ENCODE measurements at places on chromosomes 4 and X.

DNA sequence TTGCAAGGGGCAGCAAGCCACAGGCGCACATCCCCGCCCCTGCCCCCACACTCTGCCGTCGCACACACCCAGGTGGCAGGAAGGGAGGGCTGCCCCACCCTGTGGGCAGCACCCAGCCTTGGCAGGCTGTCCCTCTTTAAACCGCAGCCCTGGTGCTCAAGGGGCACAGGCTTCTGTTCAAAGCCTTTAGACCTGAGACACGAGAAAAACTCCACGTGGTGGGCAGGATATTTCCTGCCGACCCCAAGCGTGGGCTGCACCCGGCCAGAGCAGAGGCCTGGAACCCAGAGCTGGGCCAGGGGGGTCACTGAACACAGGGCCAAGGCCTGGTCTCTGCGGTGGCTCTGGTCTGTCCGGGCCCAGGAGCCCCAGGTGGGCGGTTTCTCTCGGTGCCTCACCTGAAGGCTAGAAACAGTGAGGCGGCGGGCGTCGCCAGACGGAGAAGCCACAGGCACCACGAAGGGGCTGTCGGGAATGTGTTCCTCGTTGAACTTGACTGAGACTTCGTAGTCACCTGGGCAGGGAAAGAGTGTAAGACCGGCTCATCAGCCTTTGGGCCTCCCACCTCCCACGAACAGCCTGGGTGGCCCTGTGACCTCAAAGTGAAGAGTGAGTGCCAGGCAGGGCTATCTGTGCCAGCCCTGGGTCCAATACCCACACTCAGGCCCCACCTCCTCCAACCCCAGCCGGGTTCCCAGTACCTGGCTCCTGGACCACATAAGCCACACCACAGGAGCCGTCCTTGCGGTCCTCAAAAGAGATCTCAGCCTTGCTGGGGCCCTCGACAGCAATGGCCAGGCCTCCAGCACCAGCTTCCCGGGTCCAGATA, 23.0 kb downstream of the FLNA start:
- DNase-seq: no peak

DNA sequence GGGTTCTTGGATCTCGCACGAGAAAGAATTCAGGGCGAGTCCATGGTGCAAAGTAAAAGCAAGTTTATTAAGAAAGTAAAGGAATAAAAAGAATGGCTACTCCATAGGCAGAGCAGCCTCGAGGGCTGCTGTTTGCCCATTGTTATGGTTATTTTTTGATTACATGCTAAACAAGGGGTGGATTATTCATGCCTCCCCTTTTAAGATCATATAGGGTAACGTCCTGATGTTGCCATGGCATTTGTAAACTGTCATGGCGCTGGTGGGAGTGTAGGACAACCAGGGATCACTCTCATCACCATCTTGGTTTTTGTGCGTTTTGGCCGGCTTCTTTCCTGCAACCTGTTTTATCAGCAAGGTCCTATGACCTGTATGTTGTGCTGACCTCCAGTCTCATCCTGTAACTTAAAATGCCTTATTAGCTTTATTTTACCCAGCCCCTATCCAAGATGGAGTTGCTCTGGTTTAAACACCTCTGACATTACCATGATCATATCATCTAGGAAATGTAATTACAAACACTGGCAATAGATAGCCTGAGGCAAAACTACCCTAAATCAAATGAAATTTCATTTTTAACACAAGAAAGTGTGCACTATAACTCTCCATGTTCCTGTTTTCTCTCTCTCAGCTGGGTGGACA, 94.3 kb upstream of the ATXN3L start:
- DNase-seq: no peak

DNA sequence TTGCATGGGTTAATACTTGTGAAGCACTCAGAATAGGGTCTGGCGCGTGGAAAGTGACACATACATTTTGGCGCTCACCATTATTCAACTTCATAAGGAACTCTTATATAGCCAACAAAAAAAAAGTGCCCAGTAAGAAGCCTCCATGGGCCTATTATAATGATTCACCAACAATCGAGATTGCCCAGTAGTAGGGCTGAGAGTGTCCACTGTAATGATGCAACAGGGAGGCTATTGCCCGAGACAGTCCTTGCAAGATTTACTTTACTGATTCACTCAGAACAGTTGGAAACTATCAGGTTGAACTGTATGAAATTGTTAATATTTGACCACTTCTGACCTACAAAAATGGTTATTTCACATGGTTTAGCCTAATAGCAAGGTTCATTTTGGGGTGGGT, 86.0 kb downstream of the PJA1 start:
- no peak for DNase-seq

- no peak for DNase-seq
These were observed 1219.0 kb downstream of the ARAP2 start for GRCh38 chr4:35025152-35025834.

DNA sequence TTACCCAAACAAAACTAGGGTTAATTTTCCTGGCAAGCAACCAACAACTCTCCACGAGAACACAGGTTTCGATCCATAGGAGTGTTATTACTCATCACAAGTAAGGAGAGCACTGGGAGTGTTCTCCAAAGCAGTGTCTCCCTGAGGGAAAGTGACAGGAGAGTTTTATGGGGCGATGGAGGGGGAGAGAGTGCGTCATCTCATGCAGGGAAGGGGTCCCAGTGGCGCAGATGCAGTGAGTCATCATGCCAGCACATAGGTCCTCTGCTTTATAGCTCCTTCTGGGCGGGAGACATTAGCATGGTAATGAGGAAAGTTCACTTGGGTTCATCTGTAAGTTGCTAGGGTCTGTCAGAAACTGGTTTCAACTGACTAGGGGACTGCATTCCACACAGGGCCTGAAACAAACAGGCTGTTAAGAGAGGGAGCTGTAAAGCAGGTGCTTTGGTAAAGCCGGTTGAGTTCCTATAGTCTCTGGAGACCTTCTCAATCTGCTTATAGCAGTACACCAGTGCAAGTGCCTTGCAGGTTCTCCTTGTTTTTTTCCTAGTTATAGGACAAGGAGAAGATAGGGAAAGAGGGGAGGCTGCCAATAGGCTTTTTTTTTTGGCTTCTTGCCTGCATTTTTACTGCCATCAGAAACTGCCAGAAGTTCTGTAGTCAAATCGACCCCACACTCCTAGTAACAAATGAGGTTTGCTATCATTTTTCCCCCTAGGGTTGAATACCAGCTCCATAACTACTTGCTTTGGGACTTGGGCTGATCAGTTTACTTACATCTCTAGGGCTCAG, 12.8 kb upstream of the BOD1L1 start:
- no peak for DNase-seq

DNA sequence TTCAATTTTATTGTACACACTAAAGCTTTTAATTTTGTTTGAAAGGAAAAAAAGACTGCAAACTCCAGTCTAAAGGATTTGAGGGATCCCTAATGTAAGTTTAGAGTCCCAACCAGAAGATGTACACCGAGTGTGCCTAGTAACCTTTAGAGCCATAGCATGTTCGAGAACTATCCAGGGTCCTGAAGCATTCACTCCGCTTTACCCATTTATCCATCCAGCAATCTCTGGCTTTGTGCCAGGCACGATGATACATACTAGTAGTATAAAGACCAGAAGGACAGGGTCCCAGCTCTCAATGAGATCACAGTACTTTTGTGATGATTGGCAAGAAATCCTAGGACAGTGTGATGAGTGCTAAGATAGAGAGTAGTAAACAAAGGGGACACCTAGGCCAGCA, 168.7 kb downstream of the STK32B start:
- peak; percentile 32 for DNase-seq

DNA sequence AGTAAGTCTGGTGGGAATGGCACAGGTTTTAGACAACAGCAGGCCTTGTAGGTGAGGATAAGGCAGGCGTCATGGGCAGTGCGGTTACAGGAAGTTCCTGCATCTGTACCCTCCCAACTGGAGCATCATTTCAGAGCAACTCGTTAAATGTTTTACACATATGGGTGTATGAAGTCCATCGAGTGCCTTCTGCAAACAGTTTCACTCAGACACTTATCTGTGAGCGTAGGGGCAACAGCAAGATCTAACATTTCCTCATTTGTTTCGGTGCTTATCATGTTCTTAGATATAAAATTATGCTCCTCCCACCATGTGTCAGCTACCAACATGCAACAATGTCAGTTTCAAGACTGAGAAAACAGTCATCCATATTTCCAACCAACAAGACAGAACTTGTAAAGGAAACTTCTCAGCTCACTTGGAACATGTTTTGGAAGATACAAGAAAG, 69.9 kb downstream of the ELOVL6 start:
- DNase-seq: no peak

DNA sequence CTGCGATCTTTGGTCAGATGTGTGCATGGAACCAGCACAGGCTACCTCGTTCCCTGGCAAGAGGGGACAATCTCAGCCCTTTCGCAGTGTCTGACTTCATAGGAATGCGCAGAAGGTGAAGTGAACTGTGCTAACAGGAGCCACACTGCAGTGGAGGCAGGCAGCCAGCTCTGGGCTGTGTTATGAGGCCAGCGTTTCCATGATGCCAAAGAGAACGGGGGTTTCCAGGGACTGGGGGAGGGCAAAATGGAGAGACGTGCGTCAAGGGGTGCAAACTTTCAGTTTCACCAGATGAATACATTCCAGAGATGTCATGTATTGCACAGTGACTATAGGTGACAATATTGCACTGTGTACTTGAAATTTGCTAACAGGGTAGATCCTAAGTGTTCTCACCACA, 30.4 kb downstream of the CLDN34 start:
- DNase-seq: no peak

- no peak for DNase-seq
These were observed 89.1 kb downstream of the FNIP2 start for GRCh38 chr4:158857951-158858350.

GRCh38 chrX:68018248-68019203, 414.8 kb downstream of the OPHN1 start:
- peak; percentile 0 for DNase-seq

DNA sequence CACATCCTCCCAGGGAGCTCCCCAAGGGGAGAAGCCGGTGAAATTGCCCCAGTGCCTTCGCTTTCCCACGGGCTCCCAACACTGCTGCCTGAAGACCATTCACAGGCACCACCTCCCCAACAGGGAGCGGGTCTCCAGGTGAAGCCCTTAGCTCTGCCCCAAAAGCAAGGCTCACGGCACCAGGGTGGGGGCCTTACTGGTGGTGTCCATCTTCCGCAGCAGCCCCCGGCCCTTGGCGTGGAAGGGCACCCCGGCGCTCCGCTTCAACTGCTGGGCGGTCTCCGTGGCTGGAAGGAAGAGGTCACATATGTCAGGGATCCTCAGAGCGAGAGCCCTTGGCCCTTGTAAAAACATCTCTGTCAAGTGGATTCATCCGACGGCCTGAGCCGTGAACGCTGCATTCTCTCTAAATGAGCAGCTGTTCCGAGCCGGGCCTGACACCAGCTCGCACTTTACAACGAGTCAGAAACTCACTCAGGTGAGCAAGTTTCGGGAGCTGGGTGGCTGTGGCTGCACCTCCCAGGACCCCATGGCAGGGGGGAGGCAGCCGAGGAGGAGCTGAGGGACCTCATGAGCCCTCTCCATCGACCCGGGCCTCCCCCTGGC, 20.9 kb downstream of the NELFA start:
- DNase-seq: no peak

DNA sequence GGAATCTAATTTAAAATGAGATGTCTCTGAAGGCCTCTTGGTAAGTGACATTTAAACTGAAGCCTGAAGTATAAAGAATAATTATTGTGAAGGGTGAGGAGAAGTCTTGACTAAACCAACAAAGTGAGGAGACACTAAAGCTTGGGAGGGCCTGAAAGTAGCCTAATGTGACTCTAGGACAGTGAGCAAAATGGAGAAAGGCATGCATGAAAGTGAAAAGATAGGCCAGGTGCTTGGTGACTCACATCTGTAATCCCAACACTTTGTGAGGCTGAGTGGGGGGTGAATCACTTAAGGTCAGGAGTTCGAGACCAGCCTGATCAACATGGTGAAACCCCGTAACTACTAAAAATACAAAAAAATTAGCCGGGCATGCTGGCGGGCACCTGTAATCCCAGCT, 46.9 kb upstream of the SMARCAD1 start:
- DNase-seq: no peak

GRCh38 chrX:16429406-16429805, 220.6 kb upstream of the S100G start:
- DNase-seq: no peak

GRCh38 chrX:132367314-132367713, 121.5 kb downstream of the MBNL3 start:
- no peak for DNase-seq

- DNase-seq: no peak
These were observed 70.2 kb downstream of the SLC34A2 start for GRCh38 chr4:25725870-25726269.

DNA sequence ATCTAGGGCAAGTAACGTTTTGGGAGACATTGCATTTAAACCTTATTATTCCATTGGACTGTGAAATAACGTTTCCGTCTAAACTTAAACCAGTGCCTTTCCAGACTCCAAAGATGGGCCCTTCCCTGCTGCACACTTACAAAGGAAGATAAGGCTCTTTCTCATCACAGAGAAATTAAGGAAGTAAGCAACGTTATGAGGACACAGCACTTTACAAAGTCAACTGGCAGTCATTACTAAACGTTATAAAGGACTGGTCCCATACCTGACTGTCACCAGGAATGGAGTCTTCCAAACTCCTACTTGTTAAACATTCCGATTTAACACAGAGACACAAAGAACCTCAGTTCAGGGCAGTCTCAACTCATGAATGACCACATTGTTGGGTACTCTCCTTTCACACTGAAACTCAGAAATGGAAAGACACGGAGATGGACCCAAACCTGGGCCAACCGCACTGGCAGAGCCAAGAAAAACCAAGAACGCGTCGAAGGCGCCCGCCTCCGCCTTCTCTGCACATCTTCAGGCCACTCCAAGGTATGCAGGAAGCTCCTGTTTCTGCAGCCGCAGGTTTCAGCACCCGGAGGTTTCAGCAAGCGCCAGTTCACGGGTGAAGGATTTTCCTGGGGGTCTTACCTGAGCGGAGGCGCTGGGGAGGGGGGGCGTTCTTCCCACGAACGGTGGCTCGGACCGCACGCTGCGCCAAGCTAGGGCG, 670 bp downstream of the PAPSS1 start:
- DNase-seq: no peak

DNA sequence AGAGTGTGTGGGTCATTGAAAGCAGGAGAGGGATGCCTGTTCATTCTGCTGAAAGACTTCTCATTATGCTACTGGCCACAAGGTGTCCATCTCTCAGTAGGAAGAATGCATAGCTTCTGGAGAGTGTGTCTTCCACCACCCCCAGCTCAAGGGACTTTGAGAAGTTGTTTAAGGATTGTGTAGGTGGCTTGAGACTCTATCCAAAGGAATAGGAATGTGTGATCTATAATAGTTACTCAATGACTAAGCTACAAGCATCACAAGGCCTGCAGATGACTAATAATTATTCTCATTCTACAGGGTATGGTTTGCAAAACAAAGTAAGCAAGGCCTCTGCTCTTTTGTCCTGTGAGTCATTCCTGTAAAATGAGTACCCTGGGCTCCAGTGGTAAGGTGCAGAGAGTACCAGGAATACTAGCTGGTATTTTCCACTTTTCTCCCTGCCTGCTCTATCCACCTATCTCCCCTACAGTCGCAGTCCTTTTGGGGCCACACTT, 279.8 kb upstream of the BOD1L1 start:
- DNase-seq: peak; percentile 95

GRCh38 chr4:162727766-162728165, 438.9 kb downstream of the NAF1 start:
- DNase-seq: no peak

- no peak for DNase-seq
These were observed 260.2 kb downstream of the IL1RAPL1 start for GRCh38 chrX:28847423-28847822.
